RCC 7860 (cell line): ENCODE measurements at places on chromosomes 7 and 10.

GRCh38 chr7:150621376-150621775, 10.8 kb downstream of the GIMAP6 start:
- no peak for DNase-seq

DNA sequence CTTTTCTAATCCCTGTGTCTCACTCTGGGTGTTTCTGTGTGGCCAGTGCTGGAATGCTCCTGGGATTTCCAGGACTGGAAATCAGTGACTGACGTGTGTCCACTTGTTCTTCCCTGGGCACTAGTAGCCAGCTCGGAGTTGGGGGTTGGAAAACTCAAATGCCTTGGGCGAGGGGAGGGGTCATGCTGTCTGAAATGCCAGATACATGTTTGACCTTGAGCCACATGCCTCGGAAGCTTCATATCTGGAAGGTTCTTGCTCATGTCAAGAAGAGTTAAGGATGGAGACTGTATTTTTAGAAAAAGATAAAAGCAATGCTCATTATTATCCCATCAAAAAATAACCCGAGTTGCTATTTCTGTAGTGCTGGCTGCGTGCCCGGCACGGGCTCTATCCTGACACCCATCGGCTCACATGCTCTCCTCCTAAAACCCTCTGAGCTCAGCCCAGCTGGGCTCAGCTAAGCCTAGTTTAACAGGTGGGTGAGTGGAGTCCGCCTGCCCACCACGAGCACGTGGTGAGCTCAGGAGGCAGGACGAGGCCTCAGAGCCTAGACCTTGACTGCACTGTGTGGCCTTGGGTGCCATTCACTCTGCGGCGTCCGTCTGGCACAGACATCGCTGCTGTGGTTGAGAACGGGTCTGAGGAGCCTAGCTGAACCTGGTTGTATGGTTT, 6.4 kb downstream of the DPYSL4 start:
- no peak for DNase-seq

DNA sequence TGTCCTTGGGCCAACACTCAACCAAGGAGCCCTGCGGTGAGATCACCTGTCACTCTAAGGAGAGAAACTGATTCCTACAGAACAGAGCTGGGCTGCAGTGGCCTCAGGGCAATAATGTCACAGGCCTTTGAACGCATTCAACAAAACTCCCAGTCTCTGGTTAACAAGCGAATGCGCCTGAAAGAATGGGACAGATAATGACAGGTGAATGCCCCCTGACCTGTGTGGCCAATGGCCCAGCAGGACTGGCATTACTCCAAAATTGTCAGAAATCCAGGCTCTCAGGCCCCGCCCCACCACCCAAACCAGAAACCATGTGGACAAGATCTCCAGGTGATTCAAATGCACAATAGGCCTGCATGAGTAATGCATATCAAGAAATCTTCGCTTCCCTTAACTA, 277.7 kb upstream of the KLF6 start:
- DNase-seq: no peak

DNA sequence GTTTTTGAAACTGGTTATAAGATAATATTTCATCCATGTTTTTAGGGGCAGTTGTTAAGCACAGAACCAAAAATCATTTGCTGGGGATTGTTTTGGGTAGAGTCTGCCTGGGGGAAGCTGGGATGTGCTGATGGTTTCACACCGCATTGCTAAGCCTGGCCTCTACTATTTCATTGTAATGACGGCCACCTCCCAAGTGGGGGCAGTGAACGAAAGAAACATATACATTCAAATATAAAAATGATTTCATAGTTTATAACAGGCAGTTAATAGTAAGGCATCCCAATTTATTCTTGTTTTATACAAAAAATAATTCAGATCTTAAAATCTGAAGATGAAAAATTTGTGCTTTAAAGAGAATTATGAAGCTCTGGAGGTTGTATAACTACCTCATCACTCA, 750.8 kb downstream of the REEP3 start:
- DNase-seq: no peak

DNA sequence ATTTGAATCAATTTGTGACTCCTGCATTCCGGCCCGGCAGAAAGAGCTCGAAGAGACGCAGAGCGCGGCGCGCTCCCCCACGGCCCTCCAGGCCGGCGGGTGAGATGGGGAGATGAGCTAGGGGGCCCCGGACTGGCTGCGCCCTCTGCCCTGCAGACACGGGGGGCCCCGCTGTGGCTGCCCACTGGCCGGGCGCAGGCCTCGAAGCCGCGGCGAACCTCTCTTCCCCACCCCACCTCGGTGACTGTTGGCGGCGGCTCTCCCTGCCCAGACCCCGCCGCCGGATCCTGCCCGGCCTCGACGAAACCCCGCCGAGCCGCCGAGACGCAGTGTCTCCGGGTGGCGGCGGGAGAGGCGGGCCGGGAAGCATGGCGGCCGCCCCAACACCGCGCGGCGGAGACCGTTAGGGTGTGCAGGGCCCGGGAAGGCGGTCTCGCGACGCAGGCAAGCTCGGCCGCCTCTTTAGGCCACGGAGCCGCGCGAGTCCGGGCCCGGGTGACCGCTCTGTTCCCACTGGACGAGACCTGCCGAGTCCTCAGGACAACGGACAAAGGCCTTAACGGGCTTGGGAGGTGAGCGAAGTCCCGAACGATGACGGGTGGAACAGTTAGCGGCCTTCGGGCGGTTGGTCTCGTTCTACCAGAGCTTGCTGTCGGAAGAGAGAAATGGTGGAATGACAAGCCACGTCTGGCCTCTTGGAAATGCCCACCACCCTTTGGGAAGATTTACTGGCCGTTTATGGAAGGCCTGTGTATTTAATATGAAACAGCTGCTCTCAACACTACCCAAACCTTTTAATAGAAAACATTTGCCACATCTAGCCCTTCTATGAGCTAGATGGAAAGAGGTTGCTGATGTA, 24.3 kb downstream of the NUP42 start:
- no peak for DNase-seq

DNA sequence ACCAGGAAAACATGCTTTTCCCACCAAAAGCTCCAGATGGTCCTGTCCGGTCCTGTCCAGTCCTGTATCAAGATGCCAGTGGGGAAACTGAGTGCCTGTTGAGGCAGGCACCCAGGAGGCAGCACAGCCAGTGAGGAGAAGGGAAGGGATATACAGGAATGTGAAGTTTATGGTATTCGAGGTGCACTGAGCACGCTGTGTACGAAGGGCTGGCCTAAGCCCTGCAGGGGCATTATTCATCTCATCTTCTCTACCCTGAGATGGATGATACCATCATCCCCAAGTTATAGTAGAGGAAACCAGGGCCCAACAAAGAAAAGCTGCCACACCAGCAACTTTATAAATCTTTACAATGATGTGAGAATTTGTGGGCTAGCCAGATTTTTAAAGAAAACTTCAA, 23.4 kb upstream of the FXYD4 start:
- DNase-seq: no peak

- no peak for DNase-seq
These were observed 26.0 kb downstream of the VIPR2 start for GRCh38 chr7:159118623-159119022.

- DNase-seq: peak; percentile 94
These were observed 84.9 kb upstream of the ADRB1 start for GRCh38 chr10:113958631-113959382.

DNA sequence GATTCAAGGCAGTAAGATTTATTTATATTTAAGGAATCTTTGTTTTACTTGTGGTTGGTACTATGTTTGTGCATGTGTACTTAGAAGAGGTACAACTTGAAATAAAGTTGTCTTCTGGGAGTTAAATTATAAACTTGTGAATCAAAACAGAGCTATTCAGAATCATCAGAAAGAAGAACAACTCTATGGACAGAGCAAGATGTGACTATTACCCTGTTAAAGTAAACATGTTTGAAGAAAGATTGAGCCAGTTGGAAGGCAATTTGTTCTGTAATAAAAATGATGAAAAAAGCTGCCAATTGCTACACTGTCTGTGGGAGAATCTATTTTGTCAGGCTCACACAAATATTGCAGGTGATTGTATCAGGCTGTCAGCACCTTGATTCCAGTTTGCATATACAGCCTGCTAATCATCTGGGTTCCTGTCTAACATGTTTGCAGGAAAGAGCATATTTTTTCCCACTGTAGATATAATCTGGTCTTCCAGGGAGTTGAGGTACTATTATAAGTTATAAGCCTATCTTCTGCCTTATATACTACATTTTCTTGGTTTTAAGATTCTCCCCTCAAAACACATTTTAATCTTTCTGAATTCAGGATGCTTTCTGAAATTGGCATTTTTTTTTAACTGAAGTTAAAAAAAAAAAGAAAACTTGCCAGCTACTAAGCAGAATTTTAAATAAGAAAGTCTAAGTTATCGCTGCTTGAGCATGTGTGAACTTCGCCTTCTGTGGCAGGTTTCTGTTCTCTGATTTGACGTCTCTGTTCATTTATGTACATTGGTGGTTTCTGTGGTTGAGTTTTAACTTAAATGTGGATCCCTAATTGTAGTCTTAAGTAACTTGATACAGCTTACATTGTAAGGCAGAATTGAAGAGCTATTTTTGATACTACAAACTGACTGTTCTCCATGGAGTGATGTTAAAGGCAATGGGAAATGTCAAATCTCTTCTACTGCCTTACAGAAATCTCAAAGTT, 46.0 kb downstream of the ZNRF2 start:
- no peak for DNase-seq

- DNase-seq: peak; percentile 38
These were observed 3.8 kb downstream of the NUDCD3 start for GRCh38 chr7:44486693-44487092.

DNA sequence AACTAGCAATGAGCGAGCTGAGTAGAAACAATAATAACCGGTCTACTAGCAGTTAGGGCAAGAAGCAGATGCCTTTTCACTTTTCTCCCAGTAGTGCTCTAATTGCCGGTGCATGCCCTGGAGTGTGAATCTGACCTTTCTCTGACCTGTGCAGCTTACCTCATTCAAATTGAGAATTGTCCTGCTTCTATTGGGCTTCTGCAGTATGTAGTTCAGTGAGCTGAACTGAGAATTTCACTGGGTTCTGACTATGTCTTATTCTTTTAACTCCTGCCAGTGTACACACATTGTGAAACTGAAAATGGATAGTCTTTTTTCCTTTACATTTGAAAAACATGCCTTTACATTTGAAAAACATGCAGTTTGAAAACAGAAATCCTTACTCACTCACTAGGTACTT, 157.9 kb upstream of the GRM3 start:
- DNase-seq: no peak

DNA sequence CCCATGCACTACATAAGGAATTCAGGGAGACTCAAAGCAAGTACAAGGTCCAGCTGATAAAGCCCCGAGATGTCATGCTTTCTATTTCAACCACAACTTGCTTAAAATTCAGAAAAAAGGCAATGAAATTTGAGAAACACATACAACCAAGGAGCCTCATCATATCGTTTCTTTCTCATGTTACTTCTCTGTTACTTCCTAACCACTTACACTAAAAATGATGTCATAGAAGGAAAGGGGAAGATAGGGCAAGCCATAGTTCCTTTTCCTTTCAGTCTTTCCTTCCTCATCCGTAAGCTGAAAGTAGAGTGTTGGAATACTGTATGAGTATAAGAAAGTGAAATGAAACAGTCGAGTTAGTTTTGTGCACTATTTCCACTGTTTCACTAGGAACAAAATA, 27.9 kb upstream of the CDK14 start:
- DNase-seq: no peak

DNA sequence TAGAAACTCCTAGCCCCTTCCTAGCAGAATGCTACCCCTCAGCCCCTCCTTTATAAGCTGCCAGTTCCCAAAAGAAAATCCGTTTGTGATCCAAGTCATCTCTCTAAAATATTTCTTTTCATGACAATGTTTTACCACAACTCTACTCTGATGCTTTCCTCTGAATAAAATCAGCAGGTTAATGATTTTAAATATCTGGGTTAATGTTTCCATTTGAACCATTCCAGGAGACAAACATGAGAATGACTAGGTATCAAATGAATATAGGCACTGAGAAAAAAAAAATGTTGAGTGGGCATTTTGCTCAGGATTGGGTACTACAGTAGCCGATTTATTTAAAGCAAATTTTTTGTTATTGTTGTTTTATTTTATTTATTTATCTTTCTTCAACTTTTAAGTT, 360.3 kb downstream of the WDR11 start:
- no peak for DNase-seq

DNA sequence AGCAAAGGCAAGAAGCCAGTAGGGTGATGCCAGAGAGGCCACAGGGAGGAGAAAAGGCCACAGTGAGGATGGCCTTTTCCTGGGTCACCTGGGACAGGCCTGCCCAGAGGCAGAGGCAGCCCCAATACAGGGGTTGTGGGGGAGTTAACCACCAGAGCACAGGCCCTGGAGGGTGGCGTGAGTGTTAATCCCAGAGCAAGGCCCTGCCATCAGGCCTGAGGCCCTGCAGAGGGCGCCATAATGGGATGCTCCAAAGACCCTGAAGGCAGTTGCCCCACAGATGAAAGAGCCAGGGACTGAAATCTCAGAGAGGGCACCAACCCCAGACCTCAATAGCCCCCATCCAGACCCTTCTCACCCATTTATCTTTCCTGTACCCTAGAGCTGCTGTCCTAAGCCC, 23.9 kb downstream of the SLC13A4 start:
- DNase-seq: no peak

DNA sequence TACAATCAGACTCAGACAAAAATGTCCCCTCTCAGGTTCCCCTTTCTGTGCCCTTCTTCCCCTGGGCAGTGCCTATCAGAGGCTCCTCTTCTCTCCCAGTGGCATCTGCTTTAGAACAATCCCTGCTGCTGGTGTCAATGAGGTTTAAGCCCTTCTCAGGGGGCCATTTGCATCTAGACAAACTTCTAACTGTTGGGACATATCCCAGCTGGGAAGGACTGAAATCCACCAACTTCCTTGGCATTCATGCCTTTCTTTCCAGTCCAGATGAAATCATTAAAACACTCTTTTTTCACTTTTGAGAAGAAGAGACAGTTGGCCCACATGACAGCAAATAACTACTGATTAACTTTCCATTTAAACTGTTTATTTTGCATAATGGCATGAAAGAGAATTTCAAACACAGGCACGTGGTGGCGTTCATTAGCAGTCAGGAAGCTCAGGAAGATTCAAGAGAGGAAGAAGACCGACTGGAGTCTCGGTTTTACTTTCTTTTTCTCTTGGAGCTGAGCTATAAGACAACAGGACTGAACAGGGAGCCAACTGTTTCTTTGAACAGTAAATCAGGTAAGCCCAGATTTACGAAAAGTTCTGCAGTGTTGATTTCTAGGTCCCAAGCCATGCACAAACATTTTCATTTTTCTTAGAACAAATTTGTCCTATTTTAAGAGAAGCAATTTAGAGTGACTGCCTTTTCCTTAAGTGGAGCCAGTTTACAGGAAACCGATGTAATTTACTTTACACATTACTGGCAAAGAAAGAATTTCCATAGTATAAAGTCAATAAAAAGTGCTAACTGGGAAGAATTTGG, at the start of gene GIMAP2:
Gene GIMAP2, plus strand, starts transcription at position 488 of the 811 bp plus-strand sequence. CDS start 1,354 bp downstream, outside the sequence.
- peak; percentile 22 for DNase-seq

- no peak for DNase-seq
These were observed 880.9 kb downstream of the ANKRD7 start for GRCh38 chr7:119105381-119105780.
